ENCODE measurements at places on chromosomes 7 and 10. TPM values are rescaled to one million over a fixed set of nuclear protein-coding genes. Genes with fewer than 3 reads are reported as not detected.

Gene FAM53B
- total RNA-seq = 5.7 TPM

- no peak for DNase-seq
Measured at GRCh38 chr10:17256051-17256450, 28.0 kb downstream of the VIM start.

- no peak for DNase-seq
Measured at GRCh38 chr7:141158561-141158960, 84.7 kb downstream of the TMEM178B start.

Gene PLEKHA1
- total RNA-seq = 21.1 TPM

Gene LDB3
- total RNA-seq = 0.20 TPM

DNA sequence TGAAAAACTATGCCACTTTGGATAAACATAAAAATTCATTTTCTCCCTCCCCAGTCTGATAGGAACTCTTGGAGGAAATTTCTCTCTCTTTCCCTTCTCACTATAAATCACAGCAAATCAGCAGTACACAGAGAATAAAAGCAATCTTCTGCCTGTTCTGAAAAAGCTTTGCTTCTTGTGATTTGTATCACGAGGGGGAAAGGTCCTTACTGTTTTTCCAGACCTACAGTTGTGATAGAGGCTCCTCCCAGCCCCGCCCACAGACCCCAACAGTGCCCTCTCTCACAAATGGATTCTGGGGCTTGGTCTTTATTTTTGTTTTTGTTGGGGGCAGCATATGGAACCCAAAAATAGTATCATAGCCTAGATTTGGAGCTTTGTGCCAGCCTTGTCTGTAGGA is 12.2 kb downstream of the FOXK1 start:
- DNase-seq = no peak

DNA sequence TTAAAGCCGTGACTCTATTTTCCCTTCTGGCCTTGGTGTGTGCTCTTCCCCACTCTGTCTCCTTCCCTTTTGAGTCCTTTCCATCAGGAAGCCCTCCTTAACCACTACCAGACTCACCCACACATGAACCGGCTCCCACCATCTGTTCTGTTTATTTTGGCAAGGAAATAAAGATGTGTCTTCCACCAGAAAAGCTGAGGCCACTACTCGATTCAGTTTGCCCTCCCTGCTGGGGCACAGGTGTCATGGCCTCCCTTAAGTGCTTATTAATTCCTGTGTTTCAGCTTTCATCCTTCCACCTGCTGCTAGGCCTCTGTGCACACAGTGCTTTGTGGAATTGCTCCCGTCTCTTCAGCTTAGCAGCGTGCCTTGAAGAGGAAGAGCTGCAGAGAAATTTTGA is 16.7 kb downstream of the POR start:
- DNase-seq = no peak

GRCh38 chr10:70540089-70540788 is 61.7 kb downstream of the PALD1 start:
- DNase-seq = no peak

GRCh38 chr10:51800725-51801424 is 101.5 kb upstream of the CSTF2T start:
- DNase-seq = no peak

Gene MMD2
- total RNA-seq = not detected

DNA sequence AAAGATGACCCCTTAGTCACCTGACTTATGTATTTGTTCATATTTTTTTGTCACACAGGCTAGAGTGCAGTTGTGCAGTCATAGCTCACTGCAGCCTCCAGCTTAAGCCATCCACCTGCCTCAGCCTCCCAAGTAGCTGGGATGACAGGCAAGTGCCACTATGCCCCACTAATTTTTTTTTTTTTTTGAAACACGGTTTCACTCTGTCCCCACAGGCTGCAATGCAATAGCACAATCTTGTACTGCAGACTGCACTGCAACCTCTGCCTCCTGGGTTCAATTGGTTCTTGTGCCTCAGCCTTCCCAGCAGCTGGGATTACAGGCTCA is 1.8 kb downstream of the MBLAC1 start:
- no peak for DNase-seq

Gene GLI3
- total RNA-seq = 0.88 TPM

Gene CPA4
- total RNA-seq = not detected

GRCh38 chr7:111159426-111159825 is 68.5 kb downstream of the LRRN3 start:
- no peak for DNase-seq

GRCh38 chr7:43847496-43847895 is 21.8 kb downstream of the MRPS24 start:
- no peak for DNase-seq

Gene SEMA3E
- 0.45 TPM for total RNA-seq

GRCh38 chr7:40883826-40884225 is 749.0 kb downstream of the SUGCT start:
- no peak for DNase-seq

GRCh38 chr7:101140339-101140699 is 13.4 kb downstream of the SERPINE1 start:
- no peak for DNase-seq

GRCh38 chr10:127402596-127403409 is 146.3 kb upstream of the NPS start:
- no peak for DNase-seq

DNA sequence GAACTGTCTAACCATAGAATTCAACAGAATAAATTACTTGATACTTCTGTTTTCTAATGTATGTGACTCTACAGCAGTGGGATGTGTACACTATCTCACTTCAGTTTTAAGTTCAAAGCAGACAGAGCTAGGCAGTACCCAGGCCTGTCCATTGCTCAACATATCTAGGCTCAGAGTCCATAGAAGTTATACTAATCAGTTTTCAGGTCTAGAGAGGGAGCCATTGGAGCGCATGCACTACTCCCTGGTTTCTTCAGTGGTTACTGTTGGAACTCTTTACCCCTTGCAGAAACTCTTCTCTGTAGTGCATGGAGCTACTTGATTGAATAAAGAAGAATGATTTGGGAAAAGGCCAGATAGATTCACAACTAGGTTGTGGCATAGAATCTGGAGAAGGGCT is 4.4 kb downstream of the CD36 start:
- no peak for DNase-seq

Gene DKK1
- 0.38 TPM for total RNA-seq

Gene AQP1
- total RNA-seq = 16.6 TPM

DNA sequence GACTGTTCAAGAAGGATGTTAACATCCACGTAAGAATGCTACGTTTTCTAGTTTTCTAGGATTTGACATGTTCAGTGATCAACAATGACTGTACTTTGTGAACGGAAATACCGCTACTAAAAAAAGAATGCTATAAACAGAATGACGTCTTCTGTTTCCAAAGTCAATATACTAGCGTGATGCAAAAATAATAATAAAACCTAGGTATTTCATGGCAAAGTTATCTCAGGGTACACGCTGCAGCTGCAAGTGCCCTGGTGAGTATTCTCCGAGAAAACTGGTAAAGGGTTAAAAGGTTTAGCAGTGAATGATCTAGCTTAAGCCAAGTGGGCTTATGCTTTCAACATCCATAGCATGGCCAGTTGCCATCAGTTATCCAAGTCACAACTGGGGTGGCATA is 653.3 kb upstream of the PFKP start:
- DNase-seq = no peak

Gene RPEL1
- total RNA-seq = not detected

DNA sequence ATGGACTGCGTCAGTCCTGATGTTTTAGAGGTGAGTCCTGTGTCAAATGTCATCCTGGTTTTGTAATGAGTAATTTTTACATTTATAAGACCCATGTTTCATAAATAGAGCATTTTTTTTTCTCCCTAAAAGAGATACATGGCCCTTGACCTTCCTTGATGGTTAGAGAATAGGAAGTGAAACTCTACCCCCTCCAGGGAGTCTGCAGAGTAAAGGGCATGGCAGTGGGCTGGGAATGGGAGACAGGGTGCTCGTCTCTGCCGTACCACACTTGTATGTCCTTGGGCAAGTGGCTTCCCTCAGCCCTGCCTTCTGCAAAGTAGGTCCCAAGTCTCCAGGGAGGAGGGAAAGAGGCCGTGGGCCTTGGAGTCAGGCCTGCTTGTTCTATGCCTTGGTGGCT is 63.9 kb downstream of the WDFY4 start:
- DNase-seq = no peak

Gene ACHE
- total RNA-seq = 0.48 TPM

- no peak for DNase-seq
Measured at GRCh38 chr10:1667392-1667791, 69.9 kb downstream of the ADARB2 start.

GRCh38 chr7:82235713-82236112 is 207.9 kb downstream of the CACNA2D1 start:
- no peak for DNase-seq

Gene RBP3
- not detected for total RNA-seq

DNA sequence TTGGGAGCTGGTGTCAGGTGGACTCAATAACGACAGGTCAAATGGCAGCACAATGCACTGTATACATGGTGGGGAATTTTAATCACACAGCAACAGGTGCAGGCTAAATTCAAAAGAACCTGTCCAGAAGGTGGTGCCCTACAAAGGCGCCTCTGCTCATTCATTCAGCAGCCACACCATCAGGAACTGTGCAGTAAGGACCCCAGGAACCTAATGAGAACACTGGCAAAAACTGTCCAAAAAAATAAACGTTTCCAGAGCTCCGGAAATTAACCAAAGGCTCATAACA is 21.9 kb upstream of the CRYGN start:
- no peak for DNase-seq

Gene MEOX2
- 0.18 TPM for total RNA-seq

GRCh38 chr10:100182281-100182680 is 3.5 kb downstream of the ERLIN1 start:
- no peak for DNase-seq

Gene ATP5F1C
- 168 TPM for total RNA-seq

GRCh38 chr10:11475831-11476434 is 135.5 kb downstream of the USP6NL start:
- DNase-seq = no peak

Gene SLC26A5
- total RNA-seq = 0.33 TPM

Measured in left lobe of liver (tissue), 2 donors.